EL (cell line): ENCODE measurements at places on chromosomes 5 and 9.

- DNase-seq, result peak; percentile 4
Observed at GRCh38 chr5:170380361-170380951, 8.7 kb downstream of the KCNMB1 start.

- DNase-seq, result no peak
Observed at GRCh38 chr5:173637340-173637739, 20.9 kb upstream of the BOD1 start.

- no peak for DNase-seq
Observed at GRCh38 chr5:149583394-149583793, 2.1 kb downstream of the ARHGEF37 start.

DNA sequence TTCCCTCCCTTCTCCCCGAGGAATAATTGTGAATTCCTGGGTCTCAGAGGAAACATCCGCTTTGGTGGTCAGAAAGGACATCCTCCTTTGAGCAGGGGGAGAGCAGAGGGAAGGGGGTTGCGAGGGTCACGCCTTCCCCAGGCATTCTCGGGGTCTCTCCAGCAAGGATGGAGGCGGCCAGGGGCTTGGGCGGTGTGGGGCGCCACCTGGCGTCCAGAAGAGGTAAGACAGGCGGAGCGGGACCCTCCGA lies 129.1 kb downstream of the KCNIP1 start:
- DNase-seq, result no peak

GRCh38 chr5:84724683-84725082 lies 340.0 kb upstream of the EDIL3 start:
- peak; percentile 4 for DNase-seq

DNA sequence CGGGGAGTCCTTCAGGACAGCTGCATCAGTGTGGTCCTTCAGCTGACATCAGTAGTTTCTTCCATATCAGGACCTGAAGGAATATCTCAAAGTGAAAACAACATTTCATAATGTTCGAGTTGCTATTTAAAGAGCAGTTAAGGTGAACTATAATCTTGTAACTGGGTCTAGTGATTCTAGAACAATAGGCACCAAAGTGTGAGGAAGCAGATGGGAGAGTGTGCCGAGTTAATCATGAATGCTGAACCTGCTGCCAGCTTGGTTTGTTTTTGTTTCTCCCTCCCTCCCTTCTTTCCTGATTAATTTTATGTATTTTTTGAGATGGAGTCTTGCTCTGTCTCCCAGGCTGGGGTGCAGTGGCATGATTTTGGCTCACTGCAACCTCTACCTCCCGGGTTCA lies 3.6 kb upstream of the PTGR1 start:
- no peak for DNase-seq

- peak; percentile 74 for DNase-seq
Observed at GRCh38 chr5:177317959-177318377, 6.3 kb upstream of the MXD3 start.

DNA sequence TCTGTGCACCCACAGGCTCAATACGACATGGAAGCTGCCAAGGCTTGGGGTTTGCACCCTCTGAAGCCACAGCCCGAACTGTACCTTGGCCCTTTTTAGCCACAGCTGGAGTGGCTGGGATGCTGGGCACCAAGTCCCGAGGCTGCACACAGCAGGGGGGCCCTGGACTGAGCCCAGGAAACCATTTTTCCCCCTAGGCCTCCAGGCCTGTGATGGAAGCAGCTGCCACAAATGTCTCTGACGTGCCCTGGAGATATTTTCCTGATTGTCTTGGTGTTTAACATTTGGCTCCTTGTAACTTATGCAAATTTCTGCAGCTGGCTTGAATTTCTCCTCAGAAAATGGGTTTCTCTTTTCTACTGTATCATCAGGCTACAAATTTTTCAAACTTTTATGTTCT lies 82.3 kb upstream of the LPAR1 start:
- DNase-seq, result no peak

DNA sequence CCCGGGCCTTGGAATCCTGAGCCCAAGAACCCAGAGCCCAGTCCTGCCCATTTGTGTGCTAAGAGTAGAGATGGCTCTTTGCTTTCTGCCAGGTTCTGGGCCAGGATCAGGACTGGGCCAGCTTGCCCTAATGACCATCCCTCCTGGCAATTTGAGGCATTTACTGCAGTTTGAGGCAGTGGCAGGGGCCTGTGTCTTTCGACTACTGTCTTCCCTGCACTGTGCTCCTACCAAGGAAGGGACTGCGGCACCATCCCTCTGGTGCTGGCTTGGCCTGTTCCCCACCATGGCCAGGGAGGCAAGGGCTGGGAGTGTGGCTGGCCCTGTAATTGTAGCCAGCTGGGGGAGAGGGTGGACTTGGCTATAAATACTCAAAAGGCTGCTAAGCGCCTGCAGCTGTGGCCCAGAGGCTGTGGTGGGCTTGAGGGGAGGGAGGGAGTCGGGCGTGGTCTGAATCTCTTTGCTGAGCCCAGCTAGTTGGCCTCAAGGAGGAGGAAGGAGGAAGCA lies 4.6 kb downstream of the ENHO start:
- DNase-seq, result no peak

DNA sequence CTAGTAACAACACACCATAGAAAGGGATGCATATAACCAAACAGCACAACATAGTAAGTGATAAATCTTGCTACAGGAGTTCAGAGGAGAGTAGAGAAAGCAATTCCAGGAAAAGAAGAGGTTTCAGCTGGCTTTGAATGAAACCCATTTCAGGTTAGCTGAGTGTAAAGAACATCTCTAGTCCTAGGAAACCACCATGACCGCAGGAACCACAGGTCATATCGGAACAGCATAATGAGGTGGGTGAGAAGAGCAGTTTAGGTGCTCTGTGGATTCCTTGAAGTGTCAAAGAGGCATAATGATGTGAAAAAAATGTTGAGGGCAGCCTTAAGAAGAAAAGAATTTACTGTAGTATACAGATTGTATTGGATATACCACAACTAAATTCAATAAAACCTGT lies 507.5 kb downstream of the MTRR start:
- no peak for DNase-seq

DNA sequence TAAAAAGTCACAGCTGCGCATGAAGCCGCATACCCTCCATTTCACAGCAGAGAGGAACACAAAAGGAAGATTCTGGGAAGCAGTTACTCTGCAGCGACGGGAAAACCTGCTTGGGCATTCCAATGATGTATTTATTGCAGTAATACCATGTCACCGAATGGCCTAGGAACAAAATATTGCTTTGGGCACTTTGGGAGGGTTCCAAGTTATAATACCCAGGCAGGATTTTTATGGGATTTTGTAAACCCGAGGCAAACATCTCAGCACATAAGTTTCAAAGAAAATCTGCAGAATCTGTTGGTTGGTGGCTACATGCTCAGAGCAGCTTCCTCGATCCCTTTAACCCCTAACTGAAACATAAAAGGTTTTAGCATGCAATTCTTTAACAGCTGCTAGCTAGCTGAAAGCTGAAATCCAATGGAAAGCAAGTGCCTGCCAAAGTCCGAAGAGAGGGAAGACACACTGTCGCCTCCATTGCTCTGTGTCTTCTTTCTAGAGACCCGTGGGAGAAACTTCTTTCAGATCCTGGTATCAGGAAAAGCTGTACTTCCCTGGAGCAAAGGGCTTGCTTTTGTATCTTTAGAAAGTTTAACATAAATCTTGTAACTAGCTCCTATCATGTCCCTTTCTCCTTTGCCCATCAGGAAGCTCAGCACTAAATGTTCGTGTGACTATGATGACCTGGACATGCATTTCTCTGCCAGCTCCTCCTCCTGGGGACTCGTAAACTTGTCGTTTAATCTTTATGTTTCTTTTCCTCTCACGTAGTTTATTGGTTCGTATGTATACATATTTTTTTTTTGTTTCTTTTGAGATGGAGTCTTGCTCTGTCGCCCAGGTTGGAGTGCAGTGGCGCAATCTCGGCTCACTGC lies 195.0 kb downstream of the MAPKAP1 start:
- peak; percentile 48 for DNase-seq

- DNase-seq, result no peak
Observed at GRCh38 chr5:133756756-133757155, 144.4 kb upstream of the FSTL4 start.

- DNase-seq, result no peak
Observed at GRCh38 chr9:22622815-22623214, 176.2 kb downstream of the DMRTA1 start.

- peak; percentile 91 for DNase-seq
Observed at GRCh38 chr5:172187118-172188032, 649 bp downstream of the STK10 start.

- DNase-seq, result no peak
Observed at GRCh38 chr5:116785106-116785505, 210.5 kb upstream of the SEMA6A start.

- no peak for DNase-seq
Observed at GRCh38 chr5:179195561-179196404, 135.6 kb downstream of the ZNF354C start.
